EL (cell line): ENCODE measurements at places on chromosomes 11 and 22.
A peak's percentile ranks its signal among the peaks of the same experiment; 100 is the strongest.

- DNase-seq, result no peak
These were observed 59.3 kb downstream of the ENDOD1 start for GRCh38 chr11:95148938-95149337.

GRCh38 chr11:121394785-121395184 lies 57.3 kb upstream of the SORL1 start:
- no peak for DNase-seq

GRCh38 chr11:3213659-3214419 lies 4.8 kb downstream of the MRGPRG start:
- DNase-seq, result no peak

DNA sequence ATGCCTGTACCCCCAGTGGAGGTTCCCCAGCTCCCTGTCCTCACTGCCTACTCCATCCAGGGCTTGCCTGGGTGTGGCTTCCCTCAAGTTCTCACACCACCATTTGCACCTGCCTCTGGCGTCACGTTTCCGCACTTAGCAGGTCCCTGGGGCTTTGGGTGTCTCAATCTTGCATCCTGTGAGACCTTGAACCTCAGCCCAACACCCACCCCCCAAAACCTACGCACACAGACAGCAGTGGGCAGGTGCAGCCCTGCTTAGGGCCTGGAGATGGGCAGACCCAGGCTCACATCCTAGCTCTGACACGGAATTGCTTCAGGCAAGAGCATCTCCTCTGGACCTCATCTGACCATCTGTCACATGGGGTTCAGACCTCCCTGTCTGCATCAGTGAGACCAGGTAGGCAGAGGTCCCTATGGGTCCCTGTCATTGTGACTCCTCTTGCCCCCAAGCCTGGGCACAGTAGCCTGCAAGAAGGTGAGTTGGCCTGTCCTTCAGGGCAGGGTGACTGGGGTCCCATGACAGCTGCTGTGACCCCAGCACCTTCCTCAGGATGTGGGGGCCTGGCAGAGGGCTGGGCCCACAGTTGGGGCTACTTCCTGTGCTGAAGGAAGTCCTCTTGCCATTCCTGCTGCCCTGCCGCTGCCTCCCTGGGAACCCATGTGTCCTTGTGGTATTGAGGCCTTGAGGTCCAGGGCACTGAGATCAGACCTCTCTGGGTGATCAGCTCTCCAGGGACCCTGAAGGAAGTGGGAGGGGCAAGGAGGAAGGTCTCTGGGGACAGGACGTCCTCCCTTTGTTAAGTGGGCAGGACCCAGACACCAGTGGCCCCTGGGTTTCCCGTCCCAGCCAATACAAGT lies 2.0 kb downstream of the SIPA1 start:
- peak; percentile 27 for DNase-seq

DNA sequence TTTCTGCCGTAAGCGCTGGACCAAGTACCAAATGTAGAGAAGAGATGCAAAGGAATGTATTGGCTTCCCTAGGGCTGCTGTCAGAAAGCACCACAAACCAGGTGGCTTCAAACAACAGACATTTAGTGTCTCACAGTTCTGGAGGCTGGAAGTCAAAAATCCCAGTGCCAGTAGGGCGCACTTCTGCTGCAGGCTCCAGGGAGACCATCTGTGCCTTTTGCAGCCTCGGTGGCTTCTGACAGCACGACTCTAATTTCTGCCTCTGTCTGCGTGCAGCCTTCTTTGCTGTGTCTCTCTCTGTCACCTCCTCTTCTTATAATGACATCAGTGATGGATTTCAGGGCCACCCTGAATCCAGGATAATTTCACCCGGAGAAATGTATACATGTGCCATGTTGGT lies 2.8 kb downstream of the APOL6 start:
- no peak for DNase-seq

DNA sequence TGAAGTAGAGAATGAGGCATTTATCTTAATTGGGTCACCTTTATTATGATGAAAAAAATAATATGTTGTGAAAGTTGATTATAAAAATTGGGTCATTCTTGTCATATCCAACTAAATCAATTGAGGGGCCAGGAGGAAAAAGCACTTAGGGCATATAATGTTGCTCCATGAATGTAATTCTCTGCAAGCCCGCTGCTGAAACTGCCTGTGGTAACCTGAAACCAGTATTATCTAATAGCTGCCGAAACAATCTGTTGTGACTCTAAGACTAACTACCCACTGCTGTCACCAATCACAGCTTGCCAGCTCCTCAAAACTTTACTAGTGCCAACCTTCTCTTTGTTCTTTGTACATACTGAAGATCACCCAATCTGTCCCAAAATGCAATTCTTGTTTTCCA lies 115.8 kb downstream of the ATG16L2 start:
- DNase-seq, result no peak

DNA sequence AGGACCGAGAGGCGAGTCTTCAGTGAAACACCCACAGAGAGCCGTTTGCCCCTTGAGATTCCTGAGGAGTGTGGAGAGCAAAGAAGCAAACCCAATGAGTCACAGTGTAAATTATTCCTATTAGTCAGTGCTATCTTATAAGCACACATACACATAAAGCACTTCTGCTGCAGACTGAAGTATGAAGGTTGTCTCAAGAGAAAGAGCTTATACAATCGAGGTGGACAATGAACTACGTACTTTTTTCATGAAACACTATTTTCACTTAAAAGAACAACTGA lies 37.3 kb downstream of the GALNT18 start:
- DNase-seq, result peak; percentile 78

DNA sequence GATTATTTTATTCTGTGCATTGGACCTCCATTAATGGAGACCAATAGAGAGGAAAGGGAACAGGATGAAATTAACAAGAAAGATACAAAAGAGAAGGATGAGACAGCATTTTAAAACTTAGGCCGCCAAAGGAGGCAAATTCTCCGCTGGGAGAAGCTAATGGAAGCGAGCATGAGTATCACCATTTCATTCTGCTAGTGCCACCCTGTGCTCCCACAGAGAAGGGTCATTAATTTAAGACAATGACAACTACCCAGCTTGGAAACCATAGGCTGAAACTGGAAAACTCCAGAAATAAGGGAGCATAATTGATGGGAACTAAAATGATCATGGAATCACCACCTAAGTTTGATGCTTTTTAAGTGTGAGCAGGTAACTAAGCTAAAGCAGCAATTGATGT lies 69.2 kb downstream of the SLC36A4 start:
- no peak for DNase-seq

GRCh38 chr11:27842290-27842689 lies 142.0 kb upstream of the BDNF start:
- no peak for DNase-seq

- peak; percentile 94 for DNase-seq
These were observed 28.2 kb downstream of the OR6Q1 start for GRCh38 chr11:58059007-58059350.

DNA sequence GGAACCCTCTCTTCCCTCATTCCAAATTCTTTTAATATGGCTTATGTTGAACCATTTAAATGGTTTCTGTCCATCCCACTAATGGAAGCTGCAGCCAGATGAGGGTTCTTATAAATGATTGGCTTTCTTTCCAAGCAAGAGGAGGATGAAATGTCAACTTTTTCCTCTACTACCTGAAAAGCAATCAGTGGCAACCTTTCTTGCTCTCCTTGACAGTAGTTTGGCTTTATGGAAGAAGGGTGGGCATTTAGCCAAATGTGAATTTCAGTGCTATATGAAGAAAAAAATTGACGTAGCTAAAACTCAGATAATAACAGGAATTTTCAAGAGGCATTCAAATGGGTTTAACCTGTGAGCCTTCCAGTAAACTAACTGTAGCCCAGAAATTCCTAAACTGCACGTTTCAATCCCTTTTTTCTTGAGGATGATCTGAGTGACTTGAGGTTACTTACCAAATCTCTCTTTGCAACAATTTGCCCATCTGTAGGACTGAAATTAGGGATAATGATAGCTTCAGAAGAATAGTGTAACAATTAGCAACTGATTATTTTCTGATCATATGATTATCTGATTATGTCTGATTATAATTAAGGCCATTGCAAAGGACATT lies 90.9 kb downstream of the EXT2 start:
- no peak for DNase-seq

DNA sequence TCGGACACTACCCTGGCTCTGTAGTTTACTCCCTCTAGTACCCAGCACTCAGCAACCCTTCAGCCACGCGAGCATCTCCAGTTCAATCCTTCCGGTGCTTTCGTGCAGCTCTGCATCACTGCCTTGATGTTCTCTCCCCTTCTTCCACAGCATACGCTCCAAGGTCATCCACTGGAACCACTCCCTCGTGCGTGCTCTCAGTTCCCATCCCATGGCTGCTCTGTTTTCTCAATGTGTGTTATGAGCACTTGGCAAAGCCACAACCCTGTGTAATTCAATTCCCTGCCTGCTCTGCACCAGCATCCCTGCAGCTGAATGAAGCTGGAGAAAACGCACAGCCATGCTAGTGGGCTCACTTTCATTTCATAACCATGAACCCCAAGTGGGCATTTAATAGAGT lies 38.5 kb upstream of the NFRKB start:
- DNase-seq, result no peak

DNA sequence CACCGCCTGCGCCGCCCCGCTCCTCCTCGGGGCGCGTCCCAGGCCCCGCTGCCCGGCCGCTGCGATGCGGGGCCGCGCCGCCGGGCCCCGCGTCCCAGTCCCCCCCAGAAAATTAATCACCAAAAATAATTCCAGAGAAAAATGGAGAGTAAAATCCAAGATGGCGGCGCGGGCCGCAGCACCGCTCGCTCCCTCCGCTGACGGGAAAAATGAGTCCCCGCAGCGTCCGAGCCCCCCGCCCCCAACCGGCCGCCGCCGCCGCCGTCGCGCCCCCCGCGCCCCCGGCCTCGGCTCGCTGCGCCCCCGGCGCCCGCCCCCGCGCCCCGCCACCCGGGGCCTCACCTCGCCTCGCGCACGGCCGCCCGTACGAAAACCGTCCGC lies at the start of gene KMT5B:
TSS of gene KMT5B (minus strand) at position 162 of the 381 bp plus-strand sequence. CDS start 23,220 bp downstream, outside the sequence.
- peak; percentile 52 for DNase-seq

DNA sequence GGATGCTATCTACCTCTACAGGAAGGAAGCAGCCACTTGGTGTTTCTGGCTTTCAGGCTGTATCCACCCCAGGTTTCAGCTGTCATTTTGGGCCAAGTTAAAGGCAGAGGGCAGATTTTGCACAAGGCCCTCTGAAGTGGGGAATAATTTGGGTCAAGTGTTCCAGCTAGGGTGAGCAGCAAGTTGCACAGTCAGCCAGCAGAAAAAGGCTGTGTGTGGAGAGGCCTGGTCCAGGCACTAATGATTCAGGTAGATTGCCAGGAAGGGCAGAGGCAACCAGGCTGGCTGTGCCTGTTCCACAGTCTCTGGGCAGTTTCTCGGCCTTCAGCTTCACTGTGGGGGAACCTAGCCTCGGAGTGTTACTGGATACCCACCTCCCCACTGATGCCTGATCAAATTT lies 8.6 kb upstream of the ELF5 start:
- DNase-seq, result no peak

GRCh38 chr11:79232346-79232745 lies 208.5 kb downstream of the TENM4 start:
- no peak for DNase-seq

DNA sequence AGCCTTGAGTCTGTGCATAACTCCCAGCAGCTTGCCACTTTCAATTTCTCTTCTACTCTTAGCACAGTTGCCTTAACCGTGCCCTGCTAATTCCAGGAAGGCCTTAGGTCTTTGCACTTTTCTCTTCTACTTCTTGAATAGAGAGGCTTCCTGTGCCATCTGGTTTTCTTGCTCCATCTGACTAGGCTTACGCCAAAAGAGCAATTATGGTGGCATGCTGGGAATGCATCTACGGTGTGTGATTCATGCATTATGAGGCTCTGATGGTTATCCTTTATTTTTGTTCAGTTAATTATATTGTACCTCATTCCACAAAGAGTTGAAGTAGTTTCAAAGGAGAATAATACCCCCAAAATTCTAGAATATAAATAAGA lies 29.4 kb downstream of the SIK2 start:
- DNase-seq, result peak; percentile 91

GRCh38 chr11:10898003-10898762 lies 40.3 kb upstream of the ZBED5 start:
- no peak for DNase-seq

GRCh38 chr11:93295921-93296575 lies 34.5 kb upstream of the DEUP1 start:
- DNase-seq, result no peak

DNA sequence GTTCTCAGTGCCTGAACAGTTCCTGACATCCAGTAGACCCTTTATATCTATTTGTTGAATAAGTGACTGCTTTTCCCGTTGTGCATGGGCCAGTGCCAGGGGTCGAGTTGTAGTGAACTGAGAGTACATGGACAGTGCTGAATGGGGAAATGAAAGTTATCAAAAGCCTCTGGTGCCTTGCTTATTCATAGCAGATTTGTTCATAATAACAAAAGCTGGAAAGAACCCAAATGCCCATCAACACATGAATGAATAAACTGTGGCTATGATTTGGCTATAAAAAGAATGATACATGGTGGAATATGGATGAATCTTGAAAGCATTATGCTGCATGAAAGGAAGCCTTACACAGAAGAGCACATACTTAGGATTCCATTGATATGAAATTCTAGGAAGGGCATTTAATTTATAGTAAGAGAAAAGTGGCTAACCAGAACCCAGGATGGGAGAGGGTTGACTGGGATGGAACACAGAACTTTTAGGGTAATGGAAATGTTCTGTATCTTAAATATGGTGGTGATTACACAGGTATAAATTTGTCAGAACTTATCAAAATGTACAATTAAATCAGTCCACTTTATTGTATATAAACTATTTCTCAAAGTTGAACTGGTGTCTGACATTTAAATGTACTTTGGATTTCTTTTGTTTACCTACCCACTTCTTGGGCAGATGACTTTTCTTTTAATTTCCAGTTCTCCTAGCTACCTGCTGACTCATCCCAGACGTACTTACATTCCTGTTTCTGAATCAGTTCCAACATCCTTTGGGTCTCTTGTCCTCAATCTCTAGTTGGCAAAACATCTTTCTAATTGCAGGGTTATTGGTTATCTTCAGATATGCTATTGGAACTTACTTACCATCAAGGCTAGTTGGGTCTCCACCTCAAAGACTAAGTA lies 42.8 kb downstream of the PACS1 start:
- peak; percentile 94 for DNase-seq

DNA sequence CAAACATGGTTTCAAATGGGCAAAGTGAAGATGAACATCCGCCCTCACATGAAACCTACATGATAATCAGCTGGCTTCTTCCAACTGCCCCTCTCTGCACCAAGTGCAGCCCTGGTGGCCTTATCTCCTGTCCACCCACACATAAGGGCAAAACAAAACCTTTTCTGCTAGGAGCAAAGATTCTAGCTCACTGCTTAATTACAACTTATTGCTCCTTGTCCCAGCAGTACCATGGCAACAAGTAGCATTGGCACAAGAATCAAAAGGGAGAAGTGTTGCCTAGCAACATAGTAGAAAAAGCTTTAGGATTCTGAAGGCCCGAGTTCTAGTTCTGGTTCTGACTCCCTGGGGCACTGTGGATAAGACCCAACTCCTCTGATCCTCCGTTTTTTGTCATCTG lies 68.7 kb upstream of the BMAL1 start:
- no peak for DNase-seq
